ENCODE measurements at places on chromosomes 4 and X.

DNA sequence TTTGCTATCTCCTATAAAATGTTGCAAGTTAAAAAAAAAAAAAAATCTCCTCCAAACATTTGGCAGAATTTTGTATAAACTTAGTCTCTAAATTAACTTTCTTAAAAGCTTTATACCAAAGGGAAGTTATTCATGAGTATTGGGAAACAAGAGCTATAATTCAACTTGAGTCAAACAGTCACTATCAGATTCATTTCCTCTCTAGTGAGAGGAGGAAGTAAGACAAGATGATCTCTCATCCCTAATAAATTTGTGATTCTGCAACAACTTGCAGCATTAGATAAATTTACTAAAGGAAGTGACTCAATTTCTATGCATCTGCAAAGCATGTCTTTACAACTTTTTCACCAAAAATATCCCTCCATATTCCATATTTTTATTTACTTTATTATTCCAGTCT, 135.4 kb upstream of the GNPDA2 start:
- DNase-seq = no peak

GRCh38 chr4:151403656-151404055, 5.3 kb upstream of the FHIP1A start:
- DNase-seq = no peak

- no peak for DNase-seq
Measured at GRCh38 chrX:35919536-35920309, at the start of gene CFAP47. Gene CFAP47 (plus strand): TSS chrX:35919734. CDS start chrX:35919800, 66 bp downstream.

- no peak for DNase-seq
Measured at GRCh38 chr4:2534904-2535375, 1.5 kb upstream of the FAM193A start.

DNA sequence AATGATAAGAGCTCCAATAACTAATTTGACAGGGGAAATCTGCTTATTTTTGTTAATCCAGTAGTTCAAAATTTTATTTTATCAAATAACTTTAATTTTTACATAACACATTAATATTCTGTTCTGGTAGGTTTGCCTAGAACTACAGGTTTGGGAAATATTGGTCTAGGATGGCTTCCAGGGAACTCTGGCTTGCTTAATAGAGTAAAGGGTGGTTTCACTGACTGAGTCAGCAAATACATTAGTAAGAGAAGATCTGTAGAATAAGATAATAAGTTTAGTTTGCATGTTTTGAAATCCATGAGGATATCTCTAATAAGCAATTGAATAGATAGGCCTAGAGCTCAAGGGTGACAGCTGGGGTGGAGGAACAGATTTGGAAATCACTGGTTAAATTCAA, 500.7 kb downstream of the ZNF674 start:
- no peak for DNase-seq

GRCh38 chr4:57220734-57221133, 110.5 kb upstream of the IGFBP7 start:
- DNase-seq = no peak

DNA sequence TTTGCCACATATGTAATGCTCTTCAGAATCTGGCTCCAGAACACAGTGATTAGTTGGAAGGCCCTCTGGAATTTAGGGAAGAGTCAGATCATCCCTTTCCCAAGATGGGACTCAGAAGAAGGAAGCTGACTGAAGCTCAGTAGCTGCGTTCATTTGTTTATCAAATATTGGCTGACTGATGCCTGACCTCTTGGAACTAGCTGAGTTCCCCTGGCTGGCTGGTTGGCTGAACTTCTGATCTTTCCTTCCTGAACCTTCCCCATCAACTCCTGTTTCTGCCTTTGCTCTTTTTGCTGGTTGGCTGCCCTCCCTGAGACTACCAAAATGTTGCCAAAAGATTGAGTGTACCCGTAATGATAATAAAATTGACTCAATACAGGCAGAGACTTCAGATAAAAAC, 866.5 kb upstream of the INTU start:
- DNase-seq = no peak

GRCh38 chr4:30330894-30331652, 389.1 kb upstream of the PCDH7 start:
- no peak for DNase-seq

- no peak for DNase-seq
Measured at GRCh38 chrX:79181401-79181800, 36.9 kb downstream of the GPR174 start.

DNA sequence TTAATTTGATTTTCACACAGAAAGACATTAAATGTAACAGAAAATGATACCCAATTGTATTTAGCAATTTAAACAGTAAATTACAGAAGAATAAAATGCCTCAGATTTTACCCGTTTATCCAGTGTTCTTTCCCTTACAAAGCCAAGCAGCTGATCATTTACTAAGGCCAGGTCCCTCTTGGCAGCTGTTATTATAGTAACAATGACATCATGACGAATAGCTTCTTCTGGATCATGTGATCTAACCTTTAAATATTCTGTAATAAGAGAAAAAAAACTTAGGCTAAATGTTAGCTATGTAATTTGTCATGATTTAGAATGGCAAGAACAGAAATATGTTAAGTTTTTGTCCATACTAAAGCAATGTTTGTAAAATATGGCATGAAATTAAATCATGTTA, 69.4 kb downstream of the PDS5A start:
- no peak for DNase-seq

- DNase-seq = no peak
Measured at GRCh38 chr4:93867416-93868001, 39.0 kb downstream of the ATOH1 start.

DNA sequence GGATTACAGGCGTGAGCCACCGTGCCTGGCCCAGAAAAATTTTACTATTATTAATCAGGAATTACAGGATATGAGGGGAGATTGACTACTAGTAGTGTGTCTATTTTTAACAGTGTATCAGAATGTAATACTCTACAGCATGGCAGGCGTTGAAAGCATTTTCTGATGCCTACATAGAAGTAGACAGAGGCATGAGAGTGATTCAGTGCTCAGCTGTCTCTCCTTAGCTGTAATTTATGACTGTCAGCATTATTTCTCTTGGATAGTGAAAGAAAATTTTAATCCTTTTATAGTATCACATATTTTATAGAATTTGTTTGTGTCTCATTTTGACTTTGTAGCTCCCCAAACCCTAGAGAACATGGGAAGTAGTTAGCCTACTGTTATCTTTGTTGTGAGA, 20.7 kb downstream of the ARHGAP24 start:
- DNase-seq = no peak

GRCh38 chr4:85398276-85398675, 76.7 kb upstream of the ARHGAP24 start:
- DNase-seq = no peak

- no peak for DNase-seq
Measured at GRCh38 chrX:40304115-40304514, 206.4 kb upstream of the BCOR start.

- no peak for DNase-seq
Measured at GRCh38 chr4:8393593-8394038, 46.9 kb downstream of the ACOX3 start.

GRCh38 chr4:1544861-1545281, 138.6 kb upstream of the NKX1-1 start:
- no peak for DNase-seq

GRCh38 chr4:1167244-1167949, 5.0 kb downstream of the SPON2 start:
- peak; percentile 13 for DNase-seq

- DNase-seq = no peak
Measured at GRCh38 chrX:78237127-78237526, 90.3 kb downstream of the CYSLTR1 start.

- no peak for DNase-seq
Measured at GRCh38 chr4:127660284-127660885, 27.6 kb downstream of the INTU start.

GRCh38 chrX:153408871-153409351, 2.4 kb upstream of the ZFP92 start:
- no peak for DNase-seq

- no peak for DNase-seq
Measured at GRCh38 chrX:3160756-3161155, 119.5 kb downstream of the ARSF start.

- DNase-seq = no peak
Measured at GRCh38 chr4:96097040-96097607, 257.2 kb downstream of the PDHA2 start.

DNA sequence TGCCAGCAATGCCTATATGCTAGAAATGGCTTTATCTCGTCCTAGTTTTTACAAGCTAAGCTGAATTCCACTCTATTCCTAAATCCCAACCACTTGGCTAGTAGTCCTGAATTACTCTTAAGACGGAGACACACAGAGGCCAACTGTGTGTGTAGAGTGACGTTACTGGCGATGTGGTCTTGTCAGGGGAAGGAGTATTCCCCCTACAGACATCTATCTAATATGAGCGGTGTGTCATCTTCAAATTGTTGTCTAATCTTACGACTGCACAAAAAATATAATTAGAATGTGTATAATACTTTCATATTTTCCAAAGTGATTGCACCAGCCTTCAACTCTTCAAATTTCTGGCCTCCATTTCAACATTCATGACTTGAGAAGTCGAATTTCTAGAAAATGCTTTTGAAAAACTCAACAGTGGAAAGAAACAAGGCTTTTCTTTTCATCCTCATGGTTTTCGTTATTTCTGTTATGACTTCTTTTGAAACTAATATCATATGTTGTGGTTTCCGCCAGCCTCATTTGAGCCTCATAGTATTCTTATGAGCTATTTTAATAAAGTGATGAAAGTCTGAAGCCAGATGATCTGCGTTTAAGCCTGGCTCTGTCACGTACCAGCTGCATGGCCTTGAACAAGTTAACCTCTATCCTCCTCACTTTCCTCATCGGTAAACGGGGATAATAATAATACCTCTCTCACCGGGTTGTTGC, 132.3 kb downstream of the SOWAHB start:
- no peak for DNase-seq

GRCh38 chr4:33722254-33722653, 2522.1 kb downstream of the ARAP2 start:
- no peak for DNase-seq

GRCh38 chr4:54487491-54487890, 170.3 kb upstream of the KIT start:
- DNase-seq = no peak

- DNase-seq = no peak
Measured at GRCh38 chr4:33626221-33626620, 2618.1 kb downstream of the ARAP2 start.
